ENCODE measurements at places on chromosomes 4 and X.

GRCh38 chr4:80138551-80139538 lies 58.5 kb upstream of the PRDM8 start:
- no peak for DNase-seq

- no peak for DNase-seq
These were observed 5.0 kb downstream of the GRK4 start for GRCh38 chr4:2968381-2968780.

DNA sequence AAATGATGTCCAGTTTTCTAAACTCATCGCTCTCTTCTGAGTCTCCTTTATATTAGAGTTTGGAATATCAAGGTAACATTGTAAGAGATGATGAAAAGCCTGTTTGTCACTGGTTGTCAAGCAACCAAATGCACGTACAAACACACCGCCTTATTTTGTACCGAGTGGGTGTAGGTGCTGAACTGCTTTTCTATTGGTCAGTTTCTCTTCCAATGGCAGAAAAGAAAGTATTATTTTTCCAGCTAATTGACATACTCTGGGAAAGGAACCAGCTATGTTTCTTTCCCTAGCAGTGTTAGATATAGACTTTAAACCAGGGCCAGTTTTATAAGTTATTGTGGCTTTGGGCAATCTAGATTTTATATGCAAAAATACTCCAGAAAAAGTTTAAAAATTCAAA lies 6.6 kb upstream of the PPM1K start:
- DNase-seq, result no peak

DNA sequence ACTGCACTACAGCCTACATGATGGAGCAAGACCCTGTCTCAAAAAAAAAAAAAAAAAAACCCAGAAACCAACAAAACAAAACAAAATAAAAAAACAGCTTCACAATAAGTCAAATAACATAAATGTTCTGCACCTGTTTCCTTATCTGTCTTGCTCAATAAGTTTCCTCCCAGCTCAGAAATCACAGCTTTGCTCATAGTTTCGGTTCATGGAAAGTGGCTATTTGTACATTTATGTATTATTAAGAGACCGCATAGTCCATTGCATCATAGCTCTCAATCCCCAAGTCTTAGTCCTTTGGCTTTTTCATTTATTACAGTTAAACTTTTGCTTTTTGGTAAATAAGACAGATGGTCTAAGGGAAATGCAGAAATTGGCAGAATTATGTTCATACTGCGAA lies 24.4 kb upstream of the CFAP299 start:
- DNase-seq, result no peak

GRCh38 chrX:107465932-107466620 lies 16.6 kb downstream of the FRMPD3 start:
- no peak for DNase-seq
